D341Med (cell line): ENCODE measurements at places on chromosomes 16 and 17.

- DNase-seq, result peak; percentile 40
These were observed 69.8 kb upstream of the METRNL start for GRCh38 chr17:83009414-83010205.

DNA sequence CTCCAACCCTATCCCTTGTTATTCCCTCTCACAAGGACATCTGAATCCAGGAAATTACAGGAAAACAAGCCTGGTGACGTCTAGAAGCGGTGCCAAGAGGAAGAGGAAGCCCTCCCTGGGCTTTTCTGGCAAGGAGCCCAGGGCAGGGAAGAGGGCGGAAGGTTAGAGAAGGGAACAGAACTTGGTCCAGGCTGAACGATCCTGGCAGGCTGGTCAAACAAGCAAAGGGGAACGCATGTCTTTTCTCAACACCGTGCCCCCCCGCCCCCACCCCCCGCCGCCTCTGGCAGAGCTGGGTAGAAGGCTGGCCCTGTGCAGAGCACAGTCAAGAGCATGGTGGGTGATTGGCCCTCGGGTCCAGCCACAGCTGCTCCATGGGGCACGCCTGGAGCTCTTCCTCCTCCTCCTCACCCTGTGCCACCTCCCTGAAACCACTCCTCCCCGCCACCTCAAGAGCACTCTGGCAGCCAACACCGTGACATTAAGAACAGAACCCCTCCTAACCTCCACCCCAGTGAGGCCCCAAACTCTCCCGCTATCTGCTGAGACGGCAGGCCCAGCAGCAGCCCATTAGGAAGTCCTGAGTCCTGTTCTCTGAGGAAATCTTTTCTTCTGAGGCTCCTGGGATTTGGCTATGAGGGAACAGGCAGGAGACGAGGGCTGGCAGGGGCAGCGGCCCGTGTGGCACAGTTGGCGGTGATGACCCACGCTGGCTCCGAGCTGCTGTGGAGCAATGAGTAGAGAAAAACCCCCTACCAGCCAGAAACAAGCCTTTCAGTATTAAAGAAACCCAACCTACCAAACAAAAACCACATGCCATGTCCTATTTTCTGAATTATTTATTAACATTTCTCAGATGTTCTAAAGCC lies 7.3 kb downstream of the C16orf86 start:
- DNase-seq, result peak; percentile 25

- DNase-seq, result no peak
These were observed 2.1 kb downstream of the IFT20 start for GRCh38 chr17:28333083-28333746.

DNA sequence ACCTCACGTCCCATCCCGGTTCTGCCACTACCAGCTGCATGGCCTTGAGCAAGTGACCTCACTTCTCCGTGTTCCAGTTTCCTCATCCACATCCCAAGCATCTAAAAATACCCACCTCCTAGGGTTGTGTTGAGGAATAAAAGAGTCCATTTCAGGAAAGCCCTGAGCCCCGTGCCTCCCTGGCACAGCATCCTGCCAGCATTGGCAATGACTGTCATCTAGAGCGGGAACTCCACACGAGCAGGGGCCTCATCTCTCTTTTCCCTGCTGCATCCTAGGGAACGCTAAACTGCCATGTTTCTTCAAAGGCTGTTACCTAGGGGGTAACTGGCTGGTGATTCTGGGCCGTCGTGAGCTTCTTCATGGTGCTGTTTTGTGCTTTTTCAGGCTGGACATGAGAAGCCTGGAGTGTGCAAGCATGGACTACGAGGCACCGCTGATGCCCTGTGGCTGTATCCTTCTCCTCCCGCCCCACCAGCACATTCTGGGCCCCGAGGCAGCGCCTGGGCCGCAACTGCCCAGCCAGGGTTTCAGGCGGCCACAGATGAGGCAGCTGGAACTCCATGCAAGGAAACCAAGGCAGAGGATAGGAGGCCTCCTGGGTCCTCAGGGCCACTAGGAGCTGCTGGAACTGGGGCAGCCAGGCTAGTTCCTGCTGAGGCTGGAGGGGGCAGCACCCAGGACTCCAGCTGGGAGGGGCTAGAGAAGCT lies 221.4 kb downstream of the KATNIP start:
- no peak for DNase-seq

- no peak for DNase-seq
These were observed 35.8 kb downstream of the FA2H start for GRCh38 chr16:74738816-74739215.

DNA sequence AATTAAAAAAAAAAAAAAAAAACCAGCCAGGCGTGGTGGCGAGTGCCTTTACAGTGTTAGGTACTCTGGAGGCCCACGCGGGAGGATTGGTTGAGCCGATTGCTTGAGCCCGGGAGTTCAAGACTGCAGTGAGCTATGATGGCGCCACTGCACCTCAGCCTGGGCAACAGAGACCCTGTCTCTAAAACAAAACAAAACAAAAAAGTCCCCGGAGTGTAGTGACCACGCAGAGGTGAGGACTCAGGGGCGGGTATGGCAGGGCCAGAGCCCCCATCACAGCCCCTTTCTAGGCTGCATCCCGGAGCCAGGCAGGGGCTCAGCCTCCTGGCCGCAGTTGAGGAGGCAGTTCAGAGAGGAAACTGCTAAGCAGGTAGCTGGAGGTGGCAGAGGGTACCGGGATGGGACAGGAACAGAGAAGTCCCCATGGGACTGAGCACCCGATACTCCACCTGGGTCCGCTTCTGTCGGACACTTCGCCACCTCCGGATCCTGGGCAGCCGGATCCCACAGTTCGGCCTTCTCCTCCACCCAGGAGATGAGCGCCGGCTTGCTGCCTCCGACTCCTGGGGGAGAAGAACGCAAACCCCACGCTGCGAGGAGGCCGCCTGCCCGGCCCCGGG lies 800 bp downstream of the ZNF747 start:
- DNase-seq, result peak; percentile 49
